AG04450 (cell line): ENCODE measurements at places on chromosomes 1 and 21. TPM values are rescaled to one million over a fixed set of nuclear protein-coding genes. Genes with fewer than 3 reads are reported as not detected.

- DNase-seq, result no peak
Observed at GRCh38 chr21:16013570-16013969, 283.8 kb downstream of the USP25 start.

- DNase-seq, result no peak
Observed at GRCh38 chr1:60599574-60599973, 482.8 kb upstream of the NFIA start.

GRCh38 chr1:234270581-234271242 lies 102.5 kb upstream of the COA6 start:
- DNase-seq, result no peak

- no peak for DNase-seq
Observed at GRCh38 chr1:235588916-235589515, 60.6 kb downstream of the GNG4 start.

DNA sequence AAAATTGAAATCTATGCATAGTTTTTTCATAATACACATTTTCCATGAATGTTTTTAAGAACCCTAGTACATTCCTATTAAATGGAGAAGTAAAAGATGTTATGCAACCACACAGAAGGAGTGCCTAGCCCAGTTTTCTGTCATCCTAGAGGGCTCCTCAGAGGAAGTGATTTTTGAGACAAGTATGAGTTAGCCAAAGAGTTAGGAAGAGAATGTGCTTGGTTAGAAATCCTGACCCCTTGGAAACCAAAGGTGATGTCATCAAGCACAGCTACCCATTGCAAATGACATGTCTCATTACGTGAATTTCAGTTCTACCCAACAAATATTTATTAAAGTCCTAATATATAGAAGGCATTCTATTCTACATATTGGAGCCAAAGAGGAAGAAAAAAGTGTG lies 88.9 kb upstream of the TNFSF4 start:
- no peak for DNase-seq

GRCh38 chr1:233132445-233132844 lies 163.1 kb downstream of the PCNX2 start:
- DNase-seq, result no peak

DNA sequence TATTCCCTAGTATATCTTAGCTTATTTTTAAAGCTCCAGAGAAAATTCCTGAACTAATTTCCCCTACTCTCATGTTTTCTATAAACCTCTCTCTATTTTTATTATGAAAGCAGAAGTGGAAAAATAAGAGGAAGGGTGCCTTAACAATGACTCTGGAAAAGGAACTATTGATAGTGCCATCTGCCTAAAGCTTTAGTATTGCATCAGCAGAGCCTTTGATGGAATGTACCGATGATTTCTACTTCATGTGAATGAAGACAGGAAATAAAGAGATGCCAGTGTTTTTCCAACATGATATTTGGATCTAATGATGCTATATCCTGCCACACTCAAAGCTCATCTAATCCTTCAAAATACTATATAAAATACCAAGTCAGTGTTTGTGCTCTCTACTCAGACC lies 35.1 kb downstream of the TNFSF18 start:
- DNase-seq, result no peak

GRCh38 chr1:107633596-107633995 lies 331.4 kb downstream of the VAV3 start:
- no peak for DNase-seq

DNA sequence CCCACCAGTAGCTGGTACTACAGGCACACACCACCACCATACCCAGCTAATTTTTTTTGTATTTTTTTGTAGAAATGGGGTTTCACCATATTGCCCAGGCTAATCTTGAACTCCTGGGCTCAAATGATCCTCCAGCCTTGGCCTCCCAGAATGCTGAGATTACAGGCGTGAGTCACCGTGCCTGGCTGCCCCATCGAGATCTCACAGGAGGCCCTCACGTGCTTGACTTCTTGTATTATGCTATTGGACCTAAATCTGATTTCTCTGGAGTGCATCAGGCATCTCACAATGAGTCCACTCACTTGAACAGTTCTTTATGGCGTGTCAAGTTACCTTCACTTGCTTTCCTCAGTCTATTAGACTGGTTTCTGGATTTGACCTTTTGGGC lies 9.3 kb upstream of the RSRP1 start:
- no peak for DNase-seq

DNA sequence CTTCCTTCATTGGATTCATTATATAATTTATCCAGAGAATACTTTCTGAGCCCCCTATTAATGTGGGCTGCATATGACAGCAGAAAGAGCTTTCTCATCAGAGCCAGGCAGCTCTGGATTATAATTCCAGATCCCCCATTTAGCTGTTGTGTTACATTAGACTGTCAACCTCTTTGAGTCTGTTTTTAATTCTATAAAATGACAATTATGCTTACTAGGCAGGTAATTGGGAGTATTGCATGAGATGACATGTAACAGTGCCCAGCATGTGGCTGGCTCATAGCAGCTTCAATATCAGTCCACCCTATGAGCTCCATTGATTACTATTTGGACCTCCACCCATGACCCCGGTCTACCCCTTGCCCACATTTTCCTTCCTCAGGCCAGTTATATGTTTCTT lies 49.6 kb downstream of the ABCA4 start:
- DNase-seq, result no peak

- peak; percentile 41 for DNase-seq
Observed at GRCh38 chr1:243718893-243719292, 131.2 kb downstream of the AKT3 start.

DNA sequence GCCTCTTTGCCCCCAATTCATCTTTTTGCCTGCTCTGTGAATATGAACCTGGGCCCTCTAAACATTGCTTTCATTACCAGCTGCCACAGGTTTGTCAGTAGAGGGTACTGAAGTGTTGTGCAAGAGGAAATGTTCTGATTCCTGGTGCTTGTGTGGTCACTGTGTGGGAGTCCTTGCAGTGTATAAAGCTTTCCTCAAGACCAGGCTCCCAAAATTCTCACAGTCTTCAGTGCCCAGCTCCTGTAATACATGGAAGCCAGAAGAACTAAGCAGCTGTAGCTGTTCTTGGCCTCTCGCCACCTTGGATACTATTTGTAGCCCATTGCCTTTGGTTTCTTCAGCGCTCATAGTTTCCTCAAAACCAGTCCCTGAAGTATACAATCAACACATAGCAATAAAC lies 1046.2 kb downstream of the BRINP3 start:
- no peak for DNase-seq

DNA sequence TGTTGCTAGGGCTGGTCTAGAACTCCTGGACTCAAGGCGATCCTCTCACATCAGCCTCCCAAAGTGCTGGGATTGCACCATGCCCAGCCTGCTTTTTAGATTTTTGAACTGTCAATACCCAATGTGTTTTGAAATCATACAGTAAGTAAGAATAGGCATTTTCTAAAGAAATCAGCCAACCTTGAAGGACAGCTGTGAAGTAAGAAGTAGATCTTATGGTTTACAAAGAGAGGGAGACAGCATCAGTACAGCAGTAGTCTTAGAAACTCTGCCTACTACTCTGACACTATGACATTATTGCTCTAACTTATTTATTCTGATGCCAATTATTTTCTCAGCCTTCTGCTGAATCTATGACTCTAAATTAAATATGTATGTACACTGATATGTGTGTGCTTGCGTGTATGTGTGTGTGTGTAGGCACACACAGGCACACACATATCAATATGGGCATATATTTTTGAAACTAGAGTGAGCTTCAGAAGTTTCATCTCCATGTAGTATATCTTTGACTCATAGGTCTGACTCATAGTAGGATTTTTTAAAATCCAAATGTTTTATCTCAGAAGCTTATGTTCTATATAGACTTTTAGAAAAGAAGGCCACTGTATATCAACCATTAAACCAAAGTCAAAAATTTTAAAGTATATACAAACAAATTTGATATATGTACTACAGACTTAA lies 140.4 kb downstream of the COL24A1 start:
- no peak for DNase-seq

DNA sequence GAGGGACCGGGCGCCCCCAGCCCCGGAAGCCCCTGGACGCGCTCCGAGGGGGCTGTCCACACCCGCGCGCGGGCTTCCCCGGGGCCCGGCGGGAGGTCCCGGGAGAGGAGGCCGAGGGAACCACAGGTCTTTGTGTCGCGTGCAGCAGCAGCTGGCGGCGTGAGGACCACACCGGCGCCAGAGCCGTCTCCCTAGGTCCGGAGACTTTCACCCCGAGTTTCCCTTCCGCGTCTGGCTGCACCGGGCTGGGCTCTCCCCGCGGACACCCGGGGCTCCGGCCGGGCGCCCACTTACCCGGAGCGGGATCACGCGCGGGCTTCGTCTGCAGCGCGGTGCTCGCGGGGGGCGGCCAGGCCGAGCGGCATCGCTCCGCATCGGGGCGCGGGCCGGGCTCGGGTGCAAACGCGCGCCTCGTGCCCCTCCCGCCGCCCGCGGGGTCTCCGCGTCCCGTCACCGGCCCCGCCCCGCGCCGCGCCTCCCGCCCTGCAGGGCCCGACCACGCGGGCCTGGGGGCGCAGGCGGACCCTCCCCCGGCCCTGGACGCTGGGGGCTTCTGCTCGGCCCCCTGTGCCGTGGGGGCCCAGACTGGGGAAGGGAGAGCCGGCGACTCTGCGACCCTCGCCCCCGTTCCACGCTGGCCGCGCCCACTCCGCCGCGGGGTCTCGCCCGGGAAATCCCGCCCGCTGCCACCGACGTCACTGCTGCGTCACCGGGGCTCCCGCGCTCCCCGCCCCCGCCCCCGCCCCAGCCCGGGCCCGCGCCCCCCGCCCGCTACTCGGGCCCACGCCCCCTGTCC lies at the start of gene GNG4:
Gene GNG4 (minus strand): TSS at position 417 of the 796 bp plus-strand sequence. CDS start 65,946 bp downstream, outside the sequence.
- DNase-seq, result no peak

DNA sequence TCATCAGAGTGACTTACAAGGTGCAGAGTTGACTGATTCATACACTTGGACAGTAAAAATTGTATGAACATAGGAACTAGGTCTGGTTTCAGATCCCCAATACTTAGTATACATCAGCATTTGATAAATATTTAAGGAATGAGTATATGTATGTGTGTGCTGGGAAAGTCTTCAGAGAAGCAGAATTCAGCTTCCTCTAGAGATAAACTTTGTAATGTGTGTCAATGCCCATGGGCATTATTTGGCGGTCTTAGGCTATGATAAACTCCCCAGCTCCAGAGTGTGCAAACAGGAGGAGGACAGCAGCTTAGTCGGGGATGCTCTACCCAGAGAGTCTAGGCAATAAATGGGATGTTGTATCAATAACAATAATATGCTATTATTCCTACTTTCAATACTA lies 2.9 kb upstream of the CAMK1G start:
- no peak for DNase-seq

- DNase-seq, result no peak
Observed at GRCh38 chr1:179251675-179252074, 22.2 kb upstream of the ABL2 start.

- no peak for DNase-seq
Observed at GRCh38 chr1:30399026-30399425, 324.4 kb downstream of the MATN1 start.

GRCh38 chr1:101588677-101589076 lies 351.9 kb downstream of the S1PR1 start:
- DNase-seq, result no peak

GRCh38 chr1:234940841-234941240 lies 187.8 kb downstream of the TOMM20 start:
- no peak for DNase-seq

GRCh38 chr1:30908696-30909364 lies at the start of gene SDC3:
Gene SDC3, minus strand, starts transcription at chr1:30908758. Its CDS starts 172 bp downstream, at chr1:30908586.
- no peak for DNase-seq

DNA sequence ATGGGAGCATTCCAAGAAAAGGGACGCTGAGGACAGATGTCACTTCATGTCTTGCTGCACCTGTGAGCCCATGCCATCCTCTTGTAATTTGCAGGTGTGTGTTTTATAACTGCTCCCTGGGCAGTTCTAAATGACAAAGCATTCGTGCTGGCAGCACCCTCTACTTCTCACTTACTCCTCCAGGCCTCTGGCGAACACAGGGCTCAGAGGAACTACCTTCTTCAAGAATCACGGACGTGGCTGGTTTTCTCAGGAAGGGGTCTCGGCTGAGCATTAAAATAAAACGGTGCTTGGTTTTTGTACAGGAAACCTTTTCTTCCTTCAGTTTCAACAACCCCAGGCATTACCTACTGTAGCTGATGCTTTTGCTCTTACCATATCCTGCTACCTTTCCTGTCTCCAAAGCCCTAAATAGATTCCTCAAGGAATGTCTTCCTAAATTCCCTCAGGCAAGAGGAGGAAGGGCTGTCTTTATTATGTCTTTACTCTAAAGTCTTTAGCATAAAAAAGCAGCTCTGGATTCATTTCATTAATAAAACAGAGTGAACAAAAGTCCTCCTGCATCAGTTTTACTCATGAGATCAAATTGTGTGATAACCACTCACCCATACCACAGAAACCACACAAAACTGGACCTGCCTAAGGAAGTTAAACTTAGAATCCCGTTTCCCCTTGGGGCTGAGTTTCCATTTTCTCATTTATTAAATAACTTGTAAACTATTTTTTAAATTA lies 79.0 kb upstream of the MAP10 start:
- DNase-seq, result no peak

GRCh38 chr21:37916310-37917051 lies at the start of gene KCNJ6:
Gene KCNJ6, minus strand, starts transcription at chr21:37916457. Its CDS starts 75,775 bp downstream, at chr21:37840682.
- DNase-seq, result no peak

- DNase-seq, result no peak
Observed at GRCh38 chr1:232810856-232811255, 5.6 kb downstream of the MAP10 start.

The AKR7A3 gene
- polyA plus RNA-seq, result 0.19 and 0.46 TPM in 2 replicates

The RGS8 gene
- not detected in 2 replicates for polyA plus RNA-seq

The FAM20B gene
- 25.0 and 29.3 TPM in 2 replicates for polyA plus RNA-seq

The REN gene
- 0.72 and 0.94 TPM in 2 replicates for polyA plus RNA-seq

The CD247 gene
- not detected in 2 replicates for polyA plus RNA-seq

The ACKR1 gene
- polyA plus RNA-seq, result not detected in 2 replicates

The IGSF9 gene
- not detected in 2 replicates for polyA plus RNA-seq

The CFAP74 gene
- polyA plus RNA-seq, result not detected in 2 replicates

The MIXL1 gene
- 0.12 and 0.21 TPM in 2 replicates for polyA plus RNA-seq

The WDR64 gene
- not detected in 2 replicates for polyA plus RNA-seq

The PGLYRP4 gene
- not detected in 2 replicates for polyA plus RNA-seq

The ARHGEF16 gene
- polyA plus RNA-seq, result not detected in 2 replicates

The ARHGEF2 gene
- 121 and 128 TPM in 2 replicates for polyA plus RNA-seq
